ENCODE measurements at places on chromosomes 13 and 19. TPM values are rescaled to one million over a fixed set of nuclear protein-coding genes. Genes with fewer than 3 reads are reported as not detected.

DACT3 gene
- total RNA-seq: 0.31 TPM

SLC10A2 gene
- not detected for total RNA-seq

ZNF492 gene
- 0.25 TPM for total RNA-seq

C2CD4C gene
- total RNA-seq: 1.8 TPM

HSPBP1 gene
- total RNA-seq: 19.5 TPM

CGB5 gene
- total RNA-seq: not detected

NCLN gene
- total RNA-seq: 33.6 TPM

RDH8 gene
- total RNA-seq: not detected

ZNF491 gene
- 0.88 TPM for total RNA-seq

FUT2 gene
- total RNA-seq: 0.24 TPM

MAP1S gene
- total RNA-seq: 20.3 TPM

FCAR gene
- 11.2 TPM for total RNA-seq

RNF225 gene
- not detected for total RNA-seq

R3HDM4 gene
- 55.2 TPM for total RNA-seq

NALCN gene
- total RNA-seq: 0.44 TPM

ZNF358 gene
- total RNA-seq: 36.5 TPM

- no peak for DNase-seq
Observed at GRCh38 chr13:89239361-89240127, 1568.4 kb downstream of the SLITRK5 start.

DNA sequence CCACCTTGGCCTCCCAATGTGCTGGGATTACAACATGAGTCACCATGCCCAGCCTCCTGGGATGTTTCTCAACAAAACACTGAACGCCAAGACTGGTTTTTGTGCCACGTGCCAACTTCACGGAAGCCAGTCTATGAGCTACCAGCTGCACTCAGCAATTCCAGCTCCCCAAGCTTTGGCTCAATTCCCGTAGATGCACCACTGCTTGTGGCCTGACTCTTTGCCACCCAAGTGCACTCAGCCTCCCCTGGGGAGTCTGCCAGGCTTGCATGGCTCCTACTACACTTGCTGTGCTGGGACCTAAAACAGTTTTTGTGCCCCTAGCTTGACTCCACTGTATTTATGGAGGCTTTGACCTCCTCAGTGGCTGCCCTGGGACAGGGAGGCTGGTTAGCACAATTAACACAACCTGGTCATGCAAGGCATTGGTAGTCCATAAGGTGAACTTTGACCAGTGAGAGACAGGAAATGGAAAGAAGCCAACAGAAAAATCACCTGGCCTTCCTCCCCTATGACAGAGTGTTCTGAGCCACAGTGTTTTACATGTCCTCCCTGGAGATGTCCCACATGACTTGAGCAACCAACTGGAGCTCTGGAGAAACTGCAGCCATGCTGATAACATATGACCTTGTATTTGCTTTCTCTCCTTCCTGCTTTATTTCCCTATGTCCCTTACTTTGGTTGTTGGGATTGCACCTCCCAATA is 1173.1 kb downstream of the UQCRFS1 start:
- no peak for DNase-seq

GRCh38 chr13:29384466-29384865 is 211.0 kb downstream of the SLC7A1 start:
- DNase-seq: no peak

DNA sequence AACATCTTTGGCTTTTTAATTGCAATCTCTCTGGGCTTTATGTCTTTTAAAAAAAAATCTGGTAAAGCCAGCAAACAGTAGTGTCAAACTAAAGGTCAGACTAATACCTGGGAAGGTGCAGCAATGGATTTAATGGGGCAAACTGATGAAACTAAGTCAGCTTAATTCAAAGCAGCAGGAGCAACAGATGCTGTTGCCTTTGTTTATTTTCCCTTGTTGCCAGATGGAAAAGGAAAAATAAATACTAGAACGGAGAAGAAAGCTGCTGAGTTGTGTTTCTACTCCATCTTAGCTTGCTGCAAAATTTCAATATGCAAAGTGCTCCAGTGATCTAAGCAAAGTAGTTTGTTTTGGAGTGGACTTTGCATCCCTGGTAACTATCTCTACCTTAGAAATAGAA is 1097.8 kb downstream of the PCDH17 start:
- DNase-seq: no peak

DNA sequence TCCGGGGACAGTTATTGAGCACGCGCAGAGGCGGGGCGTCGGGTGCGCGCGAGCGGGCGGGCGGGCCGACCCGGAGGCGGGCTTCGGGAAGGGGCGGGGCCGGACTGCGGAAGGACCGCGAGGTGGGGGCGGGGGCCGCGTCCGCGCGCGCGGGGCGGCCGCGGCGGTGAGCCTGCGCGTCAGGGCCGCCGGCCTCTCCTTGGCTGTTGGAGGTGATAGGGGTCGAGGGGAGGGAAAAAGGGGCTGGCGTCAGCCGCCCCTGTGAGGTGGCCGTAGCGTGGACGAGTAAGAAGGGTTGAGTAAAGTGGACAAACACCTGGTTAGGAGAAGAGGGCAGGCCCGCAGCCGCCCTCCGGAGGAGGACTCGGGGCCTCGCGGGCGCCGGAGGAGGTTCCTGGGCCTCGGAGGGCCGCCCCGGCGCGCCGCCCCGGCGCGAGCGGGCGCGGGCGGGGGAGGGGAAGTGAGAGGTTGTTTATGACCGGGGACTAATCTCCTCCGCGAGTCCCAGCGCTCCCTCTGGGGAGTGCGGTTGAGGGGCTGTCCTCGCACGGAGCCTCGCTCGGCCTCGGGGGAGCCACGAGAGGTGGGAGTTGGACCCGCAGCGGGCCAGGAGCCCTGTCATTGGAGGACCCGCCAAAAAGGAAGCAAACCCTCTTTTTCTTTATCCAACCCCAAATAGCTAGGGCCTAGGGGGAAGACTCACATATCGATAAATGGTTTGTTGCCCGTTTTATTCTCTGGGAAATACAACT is 547 bp upstream of the INTS6 start:
- DNase-seq: peak; percentile 36

GRCh38 chr13:22137361-22138050 is 466.6 kb downstream of the FGF9 start:
- no peak for DNase-seq

DNA sequence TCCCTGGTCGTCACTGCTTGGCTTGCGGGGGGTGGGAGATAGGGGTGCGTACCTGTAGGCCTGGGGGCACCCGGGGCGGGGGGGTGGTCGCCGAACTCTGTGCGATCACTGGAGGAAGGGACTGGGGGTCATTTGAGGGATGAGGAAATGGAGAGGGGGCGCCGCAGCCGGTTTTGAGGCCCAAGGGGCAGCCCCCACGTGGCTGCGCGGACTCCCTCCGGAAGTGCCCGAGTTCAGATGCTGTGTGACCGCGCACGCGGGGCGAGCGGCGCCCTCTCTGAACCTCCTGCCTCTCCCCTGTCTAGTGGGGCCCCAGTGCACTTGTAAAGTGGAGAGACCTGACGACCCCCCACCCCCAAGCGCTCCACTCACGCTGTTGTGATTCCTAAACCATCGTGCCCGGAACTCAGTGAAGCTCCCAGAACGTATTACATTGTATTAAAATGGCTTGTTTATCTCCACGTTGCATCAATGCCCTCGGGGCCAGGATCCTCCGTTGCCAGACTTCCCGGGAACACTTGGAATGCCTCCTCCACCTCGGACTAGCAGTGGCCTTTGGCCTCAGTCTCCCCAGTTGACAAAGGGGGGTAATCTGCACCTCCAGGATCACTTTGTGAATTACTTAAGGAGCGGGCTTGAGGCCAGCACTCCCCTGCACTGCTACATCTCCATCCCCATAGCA is 3.0 kb upstream of the NANOS3 start:
- no peak for DNase-seq

GRCh38 chr19:33000510-33000909 is 28.5 kb downstream of the FAAP24 start:
- no peak for DNase-seq

DNA sequence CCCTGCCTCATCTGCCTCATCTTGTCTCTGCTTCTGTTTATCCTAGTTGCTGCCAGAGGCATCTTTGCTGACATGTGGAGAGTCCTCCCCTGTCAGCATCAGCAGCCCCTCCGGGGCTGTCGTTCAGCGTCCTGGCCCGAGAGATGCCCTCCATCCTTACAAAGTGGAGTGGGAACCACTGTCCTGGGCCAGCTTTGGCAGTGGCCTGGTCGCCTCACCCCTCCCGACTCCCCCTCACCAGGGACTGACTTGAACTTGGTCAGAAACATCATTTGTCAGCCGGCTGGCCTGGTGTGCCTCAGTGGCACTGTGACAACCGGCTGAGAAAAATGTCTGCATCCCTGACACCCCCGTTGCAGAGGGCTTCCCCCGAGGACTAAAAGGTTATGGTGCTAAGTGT is 20.6 kb downstream of the FGF9 start:
- no peak for DNase-seq

DNA sequence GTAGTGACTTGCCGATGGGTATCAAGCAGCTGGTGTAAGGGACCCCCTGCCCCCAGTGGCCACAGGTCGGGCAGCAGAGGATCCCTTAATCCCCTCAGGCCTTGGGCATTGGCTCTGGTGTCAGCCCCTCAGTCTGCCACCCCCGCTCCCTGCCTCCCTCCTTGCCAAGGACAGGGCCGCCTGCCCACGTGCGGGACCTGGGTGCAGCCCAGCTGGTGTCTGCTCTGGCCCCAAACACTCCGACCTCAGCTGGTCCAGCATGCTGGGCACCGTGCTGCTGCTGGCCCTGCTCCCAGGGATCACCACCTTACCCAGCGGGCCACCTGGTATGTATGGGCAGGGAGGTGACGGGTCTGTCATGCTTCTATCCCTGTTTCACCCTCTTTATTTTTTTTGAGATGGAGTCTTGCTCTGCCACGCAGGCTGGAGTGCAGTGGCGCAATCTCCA is at the start of gene TGFBR3L:
TGFBR3L (plus strand) TSS at position 233 of the 448 bp plus-strand sequence.
- no peak for DNase-seq

- DNase-seq: no peak
Observed at GRCh38 chr13:86051134-86052103, 252.2 kb upstream of the SLITRK6 start.

GRCh38 chr13:35498231-35498630 is 21.7 kb upstream of the MAB21L1 start:
- DNase-seq: no peak

GRCh38 chr19:48872884-48873475 is 759 bp downstream of the PPP1R15A start:
- peak; percentile 73 for DNase-seq

- DNase-seq: no peak
Observed at GRCh38 chr13:84946192-84946591, 853.0 kb downstream of the SLITRK6 start.

DNA sequence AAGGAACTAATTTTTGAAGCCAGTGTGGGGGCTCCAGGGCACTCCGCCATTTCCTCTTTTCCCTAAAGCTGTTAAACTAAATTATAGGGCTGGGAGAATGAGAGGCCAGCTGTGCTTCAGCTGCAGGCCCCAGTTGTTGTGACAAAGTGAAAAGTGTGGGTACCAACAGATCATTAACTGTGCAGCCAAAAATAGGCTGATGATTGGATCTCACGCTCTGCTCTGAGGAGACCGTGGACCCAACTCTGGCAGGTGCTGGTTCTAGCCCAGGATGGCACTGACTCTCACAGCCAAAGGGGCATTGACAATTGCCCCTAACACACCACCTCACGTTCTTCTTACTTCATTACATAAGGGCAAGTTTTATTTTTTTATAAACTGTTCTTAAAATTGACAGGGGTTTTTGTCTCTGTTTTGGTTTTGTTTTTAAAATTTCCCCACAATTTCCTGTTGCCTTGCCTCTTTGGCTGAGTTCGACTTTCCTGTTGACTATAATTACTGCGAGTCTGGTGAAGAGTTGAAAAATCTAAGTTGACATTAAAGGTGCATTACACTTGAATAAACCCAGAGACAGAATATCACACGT is 391.0 kb downstream of the FGF9 start:
- DNase-seq: no peak

DNA sequence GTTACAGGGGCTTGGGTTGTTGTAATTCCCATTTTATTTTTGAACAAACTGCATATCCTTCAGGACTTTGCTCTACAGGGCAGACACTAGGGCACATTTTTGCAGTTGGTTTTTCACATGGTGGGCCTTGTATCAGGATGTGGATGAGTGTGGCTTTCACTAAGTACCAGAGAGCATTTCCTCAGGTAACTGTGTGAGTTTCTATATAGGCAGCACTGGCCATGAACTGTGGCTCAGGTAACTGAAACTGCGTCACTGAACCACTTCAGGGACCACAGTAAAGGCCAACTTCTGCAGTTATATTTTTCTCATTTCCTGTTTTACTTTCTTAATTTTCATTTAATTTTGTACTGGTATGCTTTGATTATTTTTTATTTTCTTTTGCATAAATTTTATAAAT is 166.5 kb downstream of the ZNF486 start:
- DNase-seq: no peak

GRCh38 chr13:33379608-33380007 is 94.1 kb upstream of the STARD13 start:
- no peak for DNase-seq

GRCh38 chr13:59464926-59465325 is 698.8 kb downstream of the DIAPH3 start:
- DNase-seq: no peak

DNA sequence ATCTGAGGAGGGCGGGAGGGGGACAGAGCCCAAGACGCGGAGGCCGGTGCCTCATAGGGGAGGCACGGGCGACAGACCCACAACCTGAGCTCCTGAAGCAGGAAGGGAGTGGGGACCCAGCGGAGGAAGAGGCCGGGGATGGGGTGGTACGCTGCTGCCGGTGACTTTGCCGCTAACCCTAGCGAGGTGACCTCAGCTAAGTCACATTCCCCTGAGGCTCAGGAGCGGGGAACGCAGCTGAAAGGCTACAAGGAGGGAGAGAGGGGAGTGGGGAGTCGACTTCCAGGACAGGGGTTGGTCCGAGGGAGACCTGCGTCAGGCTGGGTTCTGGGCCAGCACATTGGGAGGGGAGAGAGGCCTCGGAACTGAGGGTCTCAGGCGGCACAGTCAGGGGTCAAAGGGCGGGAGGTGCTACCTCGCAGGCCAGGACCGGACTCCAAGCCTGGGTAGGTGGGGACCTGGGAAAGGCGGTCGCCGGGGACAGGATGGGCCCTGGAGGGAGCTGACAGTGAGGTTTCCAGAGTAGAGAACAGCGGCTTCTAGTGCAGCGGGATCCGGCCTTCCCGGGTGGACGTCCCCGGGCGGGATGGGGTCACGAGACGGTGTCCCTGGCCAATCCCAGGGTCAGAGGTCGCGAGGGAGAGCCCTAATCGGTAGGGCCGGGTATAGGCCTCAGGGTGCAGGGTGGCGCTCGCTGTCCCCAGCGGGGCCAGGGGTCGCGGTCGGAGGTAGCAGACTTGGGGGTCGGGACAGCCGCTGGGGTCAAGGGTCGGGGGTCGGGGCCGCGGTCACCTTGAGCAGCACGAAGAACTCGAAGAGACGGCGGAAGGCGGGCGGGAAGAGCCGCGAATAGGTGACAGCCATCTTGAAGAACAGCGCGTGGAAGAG is 699 bp downstream of the TMEM259 start:
- no peak for DNase-seq

- DNase-seq: no peak
Observed at GRCh38 chr19:51024924-51025323, 1.5 kb downstream of the KLK11 start.

- DNase-seq: no peak
Observed at GRCh38 chr19:45400192-45400591, 4.7 kb downstream of the PPP1R13L start.

DNA sequence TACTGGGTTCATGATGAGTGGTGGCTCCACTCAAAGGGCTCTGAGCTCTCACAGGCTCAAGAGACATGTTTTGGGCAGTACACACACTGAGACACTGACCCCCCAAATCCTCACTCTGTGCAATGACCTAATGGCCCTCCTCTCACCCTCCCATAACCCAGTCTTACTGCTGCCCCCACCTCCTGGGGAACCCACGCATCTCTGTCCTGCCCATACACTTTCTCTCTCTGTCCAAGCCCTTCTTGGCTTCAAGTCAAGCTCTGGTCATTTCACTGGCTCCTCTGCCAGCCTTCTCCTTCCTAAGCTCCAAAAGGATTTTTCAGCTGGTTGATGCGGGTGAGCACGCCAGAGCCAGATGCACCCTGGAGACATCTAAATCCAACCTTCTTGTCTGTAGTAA is 187.9 kb upstream of the TSHZ3 start:
- DNase-seq: no peak
